CD4-positive, alpha-beta T cell treated with Interleukin-4 for 4 hours (primary cell): ENCODE measurements at places on chromosomes 6 and 20.

GRCh38 chr6:133837801-133838349 lies 51.0 kb upstream of the TCF21 start:
- peak; percentile 39 for DNase-seq

DNA sequence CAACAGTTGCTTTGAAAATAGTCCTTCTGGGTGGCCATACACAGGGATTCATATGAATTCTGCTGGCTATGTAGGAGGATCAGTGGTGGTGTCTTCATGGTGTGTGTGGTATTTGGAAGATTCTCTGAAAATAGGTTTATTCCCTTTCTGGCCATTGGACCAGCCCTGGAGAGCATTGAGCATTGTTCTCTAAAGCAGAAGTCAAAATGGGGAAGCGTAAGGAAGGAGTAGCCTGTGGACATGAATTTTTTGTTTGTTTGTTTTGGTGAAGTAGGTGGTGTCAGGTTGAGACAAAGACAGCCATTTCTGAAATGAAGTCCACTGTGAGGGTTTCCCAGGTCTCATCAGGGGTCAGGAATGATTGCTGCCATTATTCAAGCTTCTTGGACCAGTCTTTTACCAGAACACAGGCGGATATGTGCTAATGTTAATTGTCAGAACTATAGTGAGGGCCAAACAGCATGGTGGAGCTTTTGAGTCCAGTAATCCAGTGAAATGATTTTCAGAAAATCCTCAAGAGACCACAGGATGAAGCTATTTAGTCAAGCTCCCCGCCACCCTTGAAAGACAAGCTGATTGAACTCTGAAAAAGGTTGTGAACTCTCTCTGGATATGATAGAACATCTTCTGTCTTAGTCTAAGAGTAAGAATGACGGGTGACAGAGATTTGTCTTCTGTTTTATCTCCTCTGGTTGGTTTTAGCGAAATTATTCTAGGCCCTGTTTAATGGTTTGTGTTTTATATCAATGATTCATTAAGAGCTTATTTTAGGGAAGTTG lies 60.0 kb downstream of the DNAH8 start:
- no peak for DNase-seq

- no peak for DNase-seq
Measured at GRCh38 chr6:116070616-116071389, 10.1 kb upstream of the FRK start.

DNA sequence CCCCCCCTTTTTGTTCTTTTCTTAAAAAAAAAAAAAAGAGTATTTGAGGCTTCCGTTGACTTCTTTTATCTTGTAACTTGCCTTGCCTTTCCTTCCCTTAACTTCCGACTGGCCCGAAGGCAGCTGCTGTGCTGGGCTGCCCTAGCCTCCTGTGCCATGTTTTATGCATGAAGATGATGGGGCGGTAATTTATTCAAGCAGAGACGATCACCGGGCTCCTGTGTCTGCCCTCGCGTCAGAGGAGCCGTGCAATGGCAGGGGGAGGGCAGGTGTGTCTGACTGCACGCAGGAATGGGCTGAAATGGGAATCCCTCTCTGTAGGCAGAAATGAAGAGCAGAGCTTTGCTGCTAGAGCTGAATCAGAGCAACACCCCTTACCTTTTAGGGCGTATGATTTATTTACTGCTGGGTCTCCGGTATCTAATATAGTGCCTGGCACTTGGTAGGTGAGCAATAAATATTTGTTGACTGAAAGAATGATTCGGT lies 106.3 kb upstream of the RIPOR2 start:
- peak; percentile 68 for DNase-seq

DNA sequence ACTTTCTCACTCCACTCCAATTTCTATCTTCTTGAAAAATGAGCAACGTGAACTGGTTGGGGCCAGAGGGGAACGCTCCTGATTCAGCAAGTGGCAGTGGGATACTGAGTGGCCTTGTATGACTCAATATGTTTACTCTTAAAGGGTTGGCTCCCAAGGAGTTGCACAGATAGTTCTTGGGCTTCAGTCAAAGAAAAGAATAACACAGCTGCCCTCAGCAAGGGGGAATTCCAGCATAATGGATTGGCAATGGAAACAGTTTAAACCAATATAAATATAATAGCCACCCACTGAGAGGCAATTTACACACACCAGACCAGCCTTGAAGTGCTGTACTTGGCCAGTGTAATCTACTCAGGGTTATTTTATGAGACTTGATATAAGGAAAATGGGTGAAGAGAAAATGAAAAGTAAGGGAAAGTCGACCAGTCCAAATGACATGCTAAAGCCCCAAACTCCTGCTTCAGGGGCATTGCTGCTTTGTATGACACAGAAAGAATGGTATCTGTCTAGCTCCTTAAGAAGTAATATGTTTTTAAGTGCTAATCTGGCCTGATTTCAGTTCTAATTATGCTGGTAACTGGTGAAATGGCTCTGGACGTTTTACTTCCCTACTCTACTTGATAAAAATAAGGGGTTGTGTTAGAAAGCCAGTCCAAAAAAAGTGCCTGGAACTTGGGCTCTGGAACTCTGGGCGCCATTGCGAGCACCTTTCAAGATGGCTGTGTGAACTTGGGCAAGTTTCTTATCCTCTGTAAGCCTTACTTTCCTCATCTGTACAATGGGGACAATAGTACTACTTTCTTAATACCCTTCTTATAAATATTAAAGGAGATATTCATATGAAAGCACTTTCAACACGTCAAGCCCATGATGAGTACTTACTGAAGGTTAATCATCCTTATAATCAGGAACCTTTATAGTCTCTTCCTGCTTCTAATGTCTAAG lies 712.9 kb upstream of the MAP3K7 start:
- DNase-seq, result no peak

DNA sequence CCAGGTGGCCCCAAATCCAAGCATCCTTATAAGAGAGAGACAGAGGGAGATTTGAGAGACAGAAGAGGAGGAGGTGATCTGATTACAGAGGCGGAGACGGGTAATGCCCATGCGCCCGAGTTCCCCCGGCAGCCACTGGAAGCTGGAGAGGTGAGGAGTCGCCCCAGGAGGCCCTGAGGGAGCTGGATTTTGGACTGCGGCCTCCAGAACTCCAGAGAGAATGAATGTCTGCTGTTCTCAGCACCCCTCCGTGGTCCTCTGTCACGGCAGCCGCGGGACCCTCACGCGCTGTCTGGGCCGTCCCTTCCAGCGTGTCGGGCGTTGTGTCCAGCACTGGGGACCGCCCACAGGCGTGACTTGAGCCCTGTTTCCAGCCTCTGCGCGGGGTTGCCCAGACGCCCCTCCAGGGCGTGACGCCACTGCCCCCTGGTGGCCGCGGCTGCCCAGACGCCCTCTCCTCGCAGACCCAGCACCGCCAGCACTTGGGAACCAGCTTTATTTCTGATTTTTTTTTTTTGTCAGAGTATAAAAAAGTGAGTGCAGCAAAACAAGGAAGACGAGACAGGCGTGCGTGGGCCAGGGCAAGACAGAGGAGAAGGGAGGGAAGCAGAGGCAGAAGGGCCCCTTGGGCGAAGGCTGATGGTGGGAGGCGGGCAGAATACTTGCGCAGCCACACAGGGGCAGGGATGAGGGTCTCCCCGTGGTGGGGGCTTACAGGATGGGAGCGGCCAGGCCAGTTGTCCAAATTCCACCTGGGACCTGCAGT lies 4.1 kb upstream of the ZNF512B start:
- DNase-seq, result peak; percentile 61

DNA sequence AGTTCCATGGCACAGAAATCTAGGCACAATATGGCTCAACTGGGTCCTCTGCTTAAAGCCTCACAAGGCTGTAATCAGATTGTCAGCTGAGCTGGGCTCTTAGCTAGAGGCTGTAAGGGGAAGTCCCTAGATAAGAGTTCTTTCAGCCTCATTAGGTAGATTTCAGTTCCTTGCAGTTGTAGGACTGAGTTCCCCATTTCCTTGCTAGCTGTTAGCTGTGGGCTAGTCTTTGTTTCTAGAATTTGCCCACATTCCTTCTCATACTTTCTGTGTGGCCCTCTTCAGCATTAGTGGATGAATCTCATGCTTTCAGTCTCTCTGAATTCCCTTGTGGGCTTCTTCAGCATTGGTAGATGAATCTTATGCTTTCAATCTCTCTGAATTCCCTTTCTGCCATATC lies 71.0 kb upstream of the MRAP2 start:
- DNase-seq, result no peak

DNA sequence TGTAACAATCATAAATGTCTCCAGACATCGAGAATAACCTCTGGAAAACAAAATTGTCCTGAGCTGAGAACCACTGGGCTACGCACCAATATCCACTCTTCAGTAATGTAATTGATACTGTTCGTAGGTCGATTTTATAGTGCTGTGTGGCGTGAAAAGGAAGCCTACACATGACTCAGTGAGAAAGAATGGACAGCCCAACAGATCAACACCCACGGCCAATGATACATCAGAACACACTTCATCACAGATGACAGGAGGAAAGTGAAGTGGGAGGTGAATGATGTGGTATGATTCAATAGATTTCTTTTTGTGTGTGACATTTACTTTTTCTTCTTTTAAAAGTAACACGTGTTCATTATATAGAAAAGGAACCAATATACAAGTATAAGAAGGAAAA lies 93.5 kb downstream of the RPS12 start:
- DNase-seq, result no peak

- DNase-seq, result no peak
Measured at GRCh38 chr20:63402860-63403220, 41.7 kb upstream of the CHRNA4 start.

- no peak for DNase-seq
Measured at GRCh38 chr6:109687271-109687761, 3.7 kb downstream of the AK9 start.

GRCh38 chr6:163127587-163127986 lies 286.9 kb upstream of the QKI start:
- DNase-seq, result no peak

- no peak for DNase-seq
Measured at GRCh38 chr6:92201618-92202017, 1217.7 kb downstream of the EPHA7 start.

DNA sequence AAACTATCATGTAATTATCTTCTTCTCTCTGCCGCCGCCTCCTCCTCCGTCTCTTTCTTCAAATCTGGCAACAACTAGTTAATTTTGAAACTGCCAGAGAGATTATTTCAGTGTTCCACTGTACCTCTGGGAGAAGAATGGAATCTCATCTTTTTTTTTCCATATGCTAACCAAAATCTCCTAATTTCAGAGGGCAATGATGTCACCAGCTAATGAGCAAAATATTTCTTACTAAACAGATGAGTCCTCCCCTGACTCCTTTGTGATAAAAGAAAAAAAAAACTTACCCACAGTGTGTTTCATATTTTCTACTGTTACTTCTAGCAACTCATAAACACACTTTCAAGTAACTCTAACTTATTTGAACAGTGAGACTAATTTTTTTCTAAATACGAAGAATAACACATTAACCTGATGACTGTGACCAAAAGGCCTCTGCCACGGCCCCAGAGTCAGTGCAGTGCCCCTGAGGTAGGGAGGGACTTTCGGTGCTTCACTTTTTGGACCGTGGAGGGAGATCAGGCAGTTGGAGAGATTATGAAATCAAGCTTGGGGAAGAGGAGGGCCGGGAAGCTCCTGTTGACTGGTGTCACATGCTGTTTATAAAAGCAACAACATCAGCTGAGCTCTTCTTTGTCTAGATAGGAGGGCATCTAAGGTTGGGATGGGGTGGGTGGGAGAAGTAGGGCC lies 159.6 kb downstream of the SASH1 start:
- DNase-seq, result no peak

DNA sequence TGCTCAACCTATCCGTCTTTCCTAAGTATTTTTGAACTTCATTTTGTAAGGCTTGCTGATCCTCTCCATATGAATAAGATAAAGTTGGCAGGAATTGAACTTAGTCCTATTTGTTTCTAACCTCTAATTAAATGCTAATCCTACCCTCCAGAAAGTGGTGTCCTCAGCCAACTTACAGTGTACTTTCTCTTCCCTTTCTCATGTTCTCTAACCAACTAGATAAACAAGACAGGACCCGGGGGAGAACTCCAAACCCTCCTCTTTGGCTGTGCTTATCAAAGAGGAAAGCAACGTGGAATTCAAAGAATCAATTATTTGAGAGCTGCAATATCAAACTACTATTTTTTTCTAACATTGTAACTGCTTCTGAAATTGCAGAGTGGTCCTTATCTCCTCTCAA lies 56.5 kb upstream of the NRSN1 start:
- DNase-seq, result no peak

- DNase-seq, result no peak
Measured at GRCh38 chr20:47546184-47547033, 44.7 kb downstream of the NCOA3 start.

DNA sequence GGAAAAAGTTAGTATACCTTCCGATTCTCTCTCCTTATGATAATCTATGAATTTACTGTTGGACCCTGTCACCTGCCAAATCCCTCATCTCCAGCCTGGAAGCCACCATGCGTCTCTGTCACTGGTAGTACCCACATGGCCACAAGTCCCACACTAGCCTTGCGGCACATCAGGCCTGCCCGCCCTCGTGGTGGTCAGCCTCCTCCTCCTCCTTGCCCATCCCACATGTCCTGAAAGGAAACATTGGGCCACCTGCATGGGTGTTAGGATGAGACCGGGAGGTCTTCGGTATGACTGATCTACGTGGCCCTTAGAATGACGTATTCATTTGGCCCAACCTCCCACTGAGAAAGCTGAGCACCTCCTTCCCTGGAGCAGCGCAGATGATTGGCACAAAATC lies 37.0 kb upstream of the QKI start:
- no peak for DNase-seq

- DNase-seq, result peak; percentile 20
Measured at GRCh38 chr6:3061501-3061941, 6.8 kb upstream of the RIPK1 start.
